Left renal cortex interstitium (tissue), 4 donors: ENCODE measurements at places on chromosomes 2 and 18. TPM values are rescaled to one million over a fixed set of nuclear protein-coding genes. Genes with fewer than 3 reads are reported as not detected.

FEV gene
- polyA plus RNA-seq: not detected

MTCL1 gene
- 33.1 TPM for polyA plus RNA-seq

ADD2 gene
- polyA plus RNA-seq: 4.2 TPM

FOXD4L1 gene
- polyA plus RNA-seq: 0.48 TPM

DNA sequence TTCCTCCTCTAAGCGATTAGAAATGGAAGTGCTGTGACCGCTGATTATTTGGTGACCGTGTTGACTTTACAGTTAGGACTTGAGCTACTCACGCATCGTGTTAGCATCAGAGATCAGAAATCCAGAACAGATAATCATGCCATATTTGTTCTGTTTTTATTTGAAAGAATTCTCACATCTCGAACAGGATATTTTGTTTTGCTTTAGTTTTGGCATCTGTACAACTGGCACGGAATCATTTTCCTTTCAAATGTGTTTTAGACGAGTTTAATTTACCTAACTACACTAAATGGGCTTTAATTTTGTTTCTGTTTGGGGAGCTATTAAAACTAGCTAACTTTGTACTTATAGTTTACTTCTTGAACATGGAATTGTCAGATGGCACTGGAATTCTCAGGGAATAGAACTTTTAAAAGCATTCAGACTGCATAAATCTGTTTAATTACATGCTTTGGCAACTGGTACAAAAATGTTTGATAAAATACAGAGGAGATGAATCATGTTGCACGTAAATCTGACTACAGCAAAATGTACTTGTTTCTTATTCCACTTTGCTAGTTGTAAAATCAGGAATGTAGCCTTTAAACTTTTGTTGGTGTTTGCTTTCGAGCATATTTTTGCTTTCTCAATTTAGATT, 1.4 kb downstream of the ITPRID2 start:
- peak; percentile 65 for DNase-seq

GRCh38 chr2:199727306-199727705, 123.7 kb downstream of the FTCDNL1 start:
- no peak for DNase-seq

DNA sequence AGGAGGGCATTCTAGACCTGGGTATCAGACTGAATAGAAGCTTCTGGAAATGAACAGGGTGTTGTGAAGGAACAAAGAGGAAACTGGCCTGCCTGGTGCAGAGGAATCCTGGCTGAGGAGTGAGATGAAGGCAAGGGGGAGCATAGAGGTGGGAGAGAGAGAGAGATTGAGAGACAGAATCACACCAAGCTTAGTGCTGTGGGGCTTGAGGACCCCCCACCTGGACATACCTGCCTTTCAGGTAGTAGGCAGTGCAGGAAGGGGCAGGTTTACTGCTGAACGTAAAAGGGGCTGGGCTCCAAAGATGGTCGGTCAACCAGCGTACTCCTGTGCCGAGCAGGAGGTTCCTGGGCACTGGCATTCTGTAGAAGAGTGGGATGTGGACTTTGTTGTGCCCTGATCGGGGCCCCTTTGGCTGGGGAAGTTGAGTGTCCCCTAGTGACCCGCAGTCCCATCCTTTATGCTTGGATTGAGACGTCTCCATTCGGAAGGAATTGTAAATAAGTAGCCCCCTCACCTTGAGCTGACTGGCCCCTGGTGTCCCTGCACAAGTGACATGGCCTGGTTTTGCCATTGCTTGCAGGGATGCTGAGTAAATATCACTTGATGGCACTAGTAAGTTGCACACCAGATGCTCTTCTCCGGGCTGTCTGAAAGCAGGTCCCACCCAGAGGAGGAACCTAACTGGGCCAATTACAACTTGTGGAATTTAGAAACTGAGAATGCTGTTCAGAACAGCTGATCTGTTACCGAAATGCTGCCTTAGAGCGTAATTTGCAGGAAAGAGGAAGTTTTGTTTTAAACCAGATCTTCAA, 1.4 kb downstream of the UBE2F start:
- peak; percentile 28 for DNase-seq

DNA sequence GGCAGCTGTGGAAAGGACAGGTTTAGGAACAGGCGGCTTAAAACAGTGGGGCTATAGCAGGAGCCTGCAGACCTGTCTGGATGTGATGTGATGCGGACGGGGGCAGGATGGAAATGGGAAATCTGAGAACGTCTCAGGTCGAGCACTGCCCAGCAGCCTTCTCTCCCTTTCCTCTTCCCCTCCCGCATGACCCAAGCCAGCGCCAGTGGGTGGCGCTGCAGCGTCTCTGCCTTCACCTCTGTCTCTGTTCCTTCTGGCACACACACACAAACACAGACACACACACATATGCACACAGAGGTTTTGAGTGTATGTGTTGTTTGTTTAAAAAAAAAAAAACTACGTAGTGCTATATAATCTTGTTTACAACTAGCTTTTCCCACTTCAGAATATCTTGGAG, 82.0 kb upstream of the SLC66A3 start:
- DNase-seq: peak; percentile 55

DNA sequence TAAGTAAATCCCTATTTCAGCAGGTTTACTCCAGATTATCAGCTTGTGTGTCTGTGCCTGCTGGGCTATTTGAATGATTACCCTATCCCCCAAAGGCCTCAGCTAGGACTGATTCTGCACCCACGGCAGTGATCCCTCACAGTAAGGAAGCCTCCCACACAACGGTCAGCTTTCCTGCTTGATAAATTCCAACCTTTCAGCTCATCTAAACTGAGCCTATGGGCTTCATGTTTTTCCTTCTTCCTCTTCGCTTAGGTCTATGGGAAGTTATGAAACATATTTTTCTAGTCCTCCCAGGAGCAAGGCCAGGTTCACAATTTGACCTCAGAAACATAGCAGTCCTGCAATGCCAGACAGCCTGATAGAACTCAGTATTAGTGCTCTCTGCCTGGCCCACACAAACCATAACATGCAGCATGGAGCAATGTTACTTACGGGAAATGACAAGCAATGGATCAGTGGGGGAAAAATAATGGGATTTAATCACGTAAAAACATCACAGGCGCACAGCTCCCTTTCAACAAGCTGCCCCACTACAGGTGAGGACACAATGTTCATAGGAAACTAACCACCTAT, 170.9 kb downstream of the ZNF521 start:
- DNase-seq: no peak

DNA sequence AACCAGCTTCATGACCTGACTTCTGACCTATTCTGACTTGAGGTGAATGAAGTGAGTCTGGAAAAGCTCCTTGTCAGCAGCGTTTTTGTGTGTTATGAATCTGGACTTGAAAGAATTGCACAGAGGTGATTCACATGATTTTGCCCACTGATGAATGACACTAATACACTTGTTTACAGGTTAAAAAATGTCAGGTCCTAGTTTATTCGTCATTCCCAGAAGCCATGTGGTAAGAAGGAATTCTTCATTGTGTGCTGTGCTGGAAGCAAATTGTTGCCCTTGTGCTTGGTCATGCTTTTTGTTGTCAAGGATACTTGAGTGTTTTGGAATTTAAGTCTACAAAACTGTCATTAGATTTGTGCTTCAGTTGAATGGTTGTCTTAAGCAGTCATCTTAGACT, 15.5 kb downstream of the SEC11C start:
- DNase-seq: no peak

GRCh38 chr2:219207884-219208740, 1.5 kb downstream of the ZFAND2B start:
- no peak for DNase-seq

GRCh38 chr2:95276888-95277245, 2.6 kb downstream of the PROM2 start:
- no peak for DNase-seq

DNA sequence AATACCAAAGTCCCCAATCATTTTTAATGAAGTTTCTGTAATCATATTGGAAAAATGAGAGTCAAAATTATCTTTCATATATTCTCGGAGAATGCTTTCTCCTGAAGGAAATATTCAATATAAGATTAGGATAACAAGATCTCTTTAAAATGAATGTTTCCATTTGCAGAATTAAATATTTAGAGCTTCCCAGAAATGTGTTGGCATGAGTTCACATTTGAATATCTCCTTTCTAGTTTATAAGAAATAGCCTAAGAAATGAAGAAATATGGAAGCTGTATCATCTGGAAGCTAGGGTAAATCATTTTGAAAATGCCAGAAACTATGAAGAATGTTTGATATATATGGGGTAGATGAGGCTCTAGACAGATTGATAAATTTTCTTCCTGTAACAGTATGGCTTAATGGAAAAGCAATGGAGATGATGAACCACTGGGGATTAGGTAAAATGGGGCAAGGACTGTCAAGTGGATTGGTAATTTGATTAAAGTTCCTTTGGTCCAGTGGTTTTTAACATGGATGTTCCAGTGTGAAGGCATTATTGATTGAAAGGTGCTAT, 184.6 kb upstream of the ZNF804A start:
- DNase-seq: no peak

- no peak for DNase-seq
Measured at GRCh38 chr2:175432021-175432420, 250.5 kb upstream of the ATP5MC3 start.
